Stimulated activated memory B cell treated with anti-CD40 and anti-IgM and Interleukin-4, amounts not matched to agents 10 μg/mL and 1 μg/mL and 100 μg/mL, for 72 hours (primary cell): ENCODE measurements at places on chromosomes 6 and 20.

GRCh38 chr6:66558189-66558588, 851.2 kb upstream of the EYS start:
- no peak for ATAC-seq
- no peak overlapping the region for H3K27ac ChIP-seq
- H3K36me3 ChIP-seq, result no peaks in the 10 kb centered on the region
- H3K4me3 ChIP-seq, result no peak overlapping the region
- H3K27me3 ChIP-seq, result no peaks in the 10 kb centered on the region
- no peaks in the 10 kb centered on the region for H3K4me1 ChIP-seq

- H3K36me3 ChIP-seq, result peaks cover 15% of the 10 kb centered on the region
- H3K4me1 ChIP-seq, result peaks cover 40% of the 10 kb centered on the region
- no peak for ATAC-seq
- peak overlapping the region; percentile 90 for H3K27ac ChIP-seq
These were observed 1.9 kb downstream of the VWA7 start for GRCh38 chr6:31775184-31775583.

GRCh38 chr6:32046450-32047083, 8.4 kb downstream of the CYP21A2 start:
- peaks cover 29% of the 10 kb centered on the region for H3K27me3 ChIP-seq
- H3K4me1 ChIP-seq, result peaks cover 8% of the 10 kb centered on the region
- no peaks in the 10 kb centered on the region for H3K36me3 ChIP-seq
- no peak overlapping the region for H3K4me3 ChIP-seq

- H3K27ac ChIP-seq, result peak overlapping the region; percentile 82
- ATAC-seq, result peak; percentile 62
- H3K4me3 ChIP-seq, result peak overlapping the region; percentile 95
- no peaks in the 10 kb centered on the region for H3K36me3 ChIP-seq
- H3K4me1 ChIP-seq, result peaks cover 62% of the 10 kb centered on the region
- H3K27me3 ChIP-seq, result no peaks in the 10 kb centered on the region
These were observed 48.1 kb downstream of the NOL4L start for GRCh38 chr20:32536851-32537656.

- H3K36me3 ChIP-seq, result peaks cover 20% of the 10 kb centered on the region
- no peak for ATAC-seq
These were observed 89.9 kb downstream of the AKAP7 start for GRCh38 chr6:131225127-131225526.
